Stimulated activated CD8-positive, alpha-beta memory T cell treated with anti-CD3 and anti-CD28 coated beads, Interleukin-15, amount 100 ng/mL, for 24 hours (primary cell): ENCODE measurements at places on chromosomes 2 and 18.

DNA sequence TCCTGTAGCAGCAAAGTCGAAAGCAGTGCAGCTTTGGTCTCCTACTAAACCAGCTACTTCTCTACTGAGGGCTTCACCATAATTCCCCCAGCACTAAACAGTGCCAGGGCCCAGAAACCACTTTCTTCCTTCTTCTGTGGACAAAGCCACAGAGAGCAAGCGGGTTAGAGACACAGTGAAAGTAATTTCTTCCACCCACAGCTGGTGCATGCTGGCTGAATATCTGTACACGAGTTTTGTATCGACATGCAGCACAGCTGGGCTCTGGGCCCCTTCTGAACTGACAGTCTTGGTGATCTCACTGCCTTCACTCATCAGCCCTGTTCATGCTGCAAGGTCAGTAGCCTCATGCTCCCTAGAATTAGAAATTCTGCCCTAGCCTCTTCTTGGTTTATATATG is 74.0 kb upstream of the SULT1C3 start:
- no peak for DNase-seq

GRCh38 chr2:174716785-174717184 is 47.5 kb downstream of the CHRNA1 start:
- DNase-seq, result no peak

DNA sequence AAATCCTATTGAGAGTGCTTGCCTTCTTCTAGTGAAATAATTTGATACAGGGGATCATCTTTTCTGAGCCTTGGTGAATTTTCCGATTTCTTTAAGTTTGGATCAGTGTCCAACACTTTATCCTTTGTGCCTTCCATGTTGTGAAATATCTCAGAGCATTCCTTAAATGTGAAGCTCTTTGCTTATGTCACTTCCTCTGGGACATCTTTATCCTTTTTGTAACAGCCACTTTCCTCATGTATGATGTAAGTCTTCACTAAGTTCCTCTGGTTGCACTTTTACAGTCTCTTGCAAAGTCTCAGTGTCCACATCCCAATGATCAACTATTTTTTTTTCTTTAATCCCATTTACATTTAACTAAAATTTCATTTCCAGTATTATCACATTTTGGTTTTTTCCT is 254.2 kb downstream of the EN1 start:
- no peak for DNase-seq

DNA sequence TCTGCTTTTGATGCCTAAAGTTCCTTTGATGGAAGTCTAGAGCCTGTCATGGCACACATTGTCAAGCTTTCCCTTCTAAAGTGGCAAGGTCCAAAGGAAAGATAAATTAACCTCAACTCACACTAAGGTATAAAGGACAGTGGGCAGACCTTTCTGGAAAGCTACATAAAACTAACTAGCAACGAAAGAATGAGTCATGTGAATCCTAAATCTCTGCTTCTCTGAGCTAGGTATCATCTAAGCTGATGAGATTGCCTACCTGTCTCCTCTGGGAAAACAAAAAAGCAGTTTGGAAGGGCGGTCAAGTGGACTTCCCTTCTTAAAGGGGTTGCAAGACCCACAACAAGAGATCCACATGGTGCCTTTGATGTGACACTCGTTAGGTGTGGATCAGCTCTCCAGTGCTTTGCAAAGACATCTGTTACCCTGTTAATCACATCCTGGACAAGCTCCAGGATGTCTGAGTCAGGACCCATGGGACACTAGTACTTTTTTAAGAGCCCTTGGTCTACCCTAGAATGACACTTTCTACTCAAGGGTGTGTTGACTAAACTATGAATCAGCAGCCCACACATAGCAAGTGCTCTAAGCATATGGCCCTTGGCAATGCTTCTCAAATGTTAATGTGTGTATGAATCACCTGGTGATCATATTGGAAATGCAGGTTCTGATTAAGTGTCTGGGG is 173.5 kb downstream of the ALK start:
- DNase-seq, result no peak

GRCh38 chr2:128584296-128584890 is 265.7 kb upstream of the HS6ST1 start:
- no peak for DNase-seq

DNA sequence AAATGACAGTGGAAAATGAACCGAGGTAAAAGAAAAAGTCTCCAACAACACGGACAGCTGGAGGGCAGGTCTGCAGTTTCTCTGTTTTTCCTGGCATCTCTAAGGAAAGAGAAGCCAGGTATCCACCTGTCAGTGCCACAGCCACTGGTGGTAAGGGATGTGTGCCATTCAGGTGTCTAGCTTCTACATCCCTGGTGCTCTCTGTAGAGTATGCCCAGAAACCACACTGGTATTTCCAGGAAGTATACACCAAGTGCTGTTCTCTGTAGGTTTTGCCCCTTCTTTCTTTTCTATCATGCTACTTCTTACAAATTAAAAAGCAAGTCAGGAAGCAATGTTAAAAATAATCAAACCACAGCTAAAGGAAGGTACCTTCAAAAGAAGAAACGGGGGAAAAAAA is 7.6 kb upstream of the AGFG1 start:
- DNase-seq, result no peak

DNA sequence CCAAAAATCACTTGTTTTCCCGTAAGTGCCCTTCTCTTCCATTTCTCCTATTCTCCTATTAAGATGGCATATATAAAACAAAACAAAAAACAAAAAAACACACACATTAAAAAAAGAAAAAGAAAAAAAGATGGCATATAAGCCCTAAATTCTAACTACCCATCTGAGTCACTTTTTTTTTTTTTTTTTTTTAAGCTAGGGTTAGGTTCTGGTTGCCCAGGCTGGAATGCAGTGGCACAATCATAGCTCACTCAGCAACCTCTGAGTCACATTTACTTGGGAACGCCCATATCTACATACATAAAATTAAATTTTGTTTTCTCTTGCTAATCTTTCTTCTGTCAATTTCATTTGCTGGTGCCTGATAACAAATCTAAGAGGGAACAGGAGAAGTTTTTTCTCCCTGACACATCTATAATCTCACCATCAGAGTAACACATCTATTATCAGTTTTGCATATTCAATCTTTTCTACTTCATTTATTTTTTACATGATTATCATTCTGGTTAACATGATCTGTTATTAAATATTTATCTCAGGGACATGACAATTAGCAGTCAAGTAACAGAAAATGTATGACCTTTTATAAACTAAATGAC is 52.1 kb downstream of the EEF1B2 start:
- DNase-seq, result no peak

- DNase-seq, result no peak
Observed at GRCh38 chr2:231928481-231928880, 2.3 kb upstream of the NPPC start.

GRCh38 chr18:73684647-73685046 is 463.0 kb downstream of the FBXO15 start:
- no peak for DNase-seq
